Memory B cell (primary cell): ENCODE measurements at places on chromosomes 6 and 20.

GRCh38 chr6:111329882-111330633 lies 153.0 kb downstream of the REV3L start:
- H3K4me1 ChIP-seq, result no peaks in the 10 kb centered on the region
- H3K36me3 ChIP-seq, result peaks cover 19% of the 10 kb centered on the region
- H3K4me3 ChIP-seq, result no peak overlapping the region
- H3K27ac ChIP-seq, result no peak overlapping the region

DNA sequence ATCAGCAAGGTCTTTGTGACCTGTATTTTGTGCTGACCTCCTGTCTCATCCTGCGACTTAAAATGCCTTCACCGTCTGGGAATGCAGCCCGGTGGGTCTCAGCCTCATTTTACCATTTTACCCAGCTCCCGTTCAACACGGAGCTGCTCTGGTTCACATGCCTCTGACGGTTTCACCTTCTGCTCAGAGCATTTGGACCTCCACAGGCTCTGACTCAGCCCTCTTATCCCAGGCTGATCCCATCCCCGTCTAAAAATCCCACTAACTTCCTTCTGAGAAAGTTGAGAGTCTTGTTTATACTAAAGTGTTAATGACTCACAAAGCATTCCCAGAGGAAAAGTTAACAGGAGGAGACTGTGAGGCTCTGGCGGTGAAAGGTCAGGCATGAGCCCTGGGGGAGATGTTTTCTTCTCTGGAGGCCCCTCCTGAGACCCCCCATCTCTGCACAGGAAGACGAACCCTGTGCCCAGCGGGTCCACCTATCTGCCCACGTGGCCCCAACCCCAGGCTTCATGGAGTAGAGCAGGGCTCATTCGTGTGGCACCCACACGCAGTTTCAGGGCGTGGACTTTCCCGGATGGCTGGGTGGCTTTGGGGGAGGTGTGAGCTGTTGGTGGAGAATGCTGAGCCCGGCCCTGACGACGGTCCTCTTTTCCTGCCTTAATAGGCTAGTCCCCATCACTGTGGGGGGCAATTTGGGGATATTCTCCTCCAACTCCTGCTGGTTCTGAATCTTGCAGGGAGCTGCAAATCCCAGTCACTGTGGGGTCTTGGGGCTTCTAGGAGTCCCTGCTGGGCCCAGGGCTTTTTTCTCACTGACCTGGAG lies 3.3 kb upstream of the BIRC7 start:
- no peak overlapping the region for H3K4me3 ChIP-seq
- no peaks in the 10 kb centered on the region for H3K36me3 ChIP-seq

DNA sequence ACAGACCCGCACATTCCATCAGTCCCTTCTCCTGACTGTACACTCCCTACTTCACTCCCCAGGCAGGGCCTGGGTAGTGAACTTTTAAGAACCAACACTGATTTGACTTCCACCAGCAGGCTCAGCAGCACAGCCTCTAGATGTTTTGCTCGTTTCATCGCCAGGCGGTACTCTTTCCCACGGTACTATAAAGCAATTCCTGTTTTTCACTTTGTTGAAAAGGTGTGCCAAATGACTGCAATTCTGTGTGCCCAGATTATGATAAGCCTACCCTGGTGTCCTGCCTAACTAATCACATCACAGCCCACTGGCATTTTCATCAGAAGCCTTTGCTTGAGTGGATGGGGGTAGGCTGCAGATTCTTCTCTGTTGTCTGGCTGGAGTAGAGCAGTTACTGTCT lies 12.9 kb upstream of the WTAP start:
- H3K4me1 ChIP-seq, result peaks cover 5% of the 10 kb centered on the region
- no peak overlapping the region for H3K27ac ChIP-seq
- DNase-seq, result no peak
- H3K27me3 ChIP-seq, result no peaks in the 10 kb centered on the region
- H3K4me3 ChIP-seq, result no peak overlapping the region

GRCh38 chr6:13194852-13195251 lies 133.5 kb downstream of the TBC1D7 start:
- H3K4me1 ChIP-seq, result peaks cover 3% of the 10 kb centered on the region
- H3K27ac ChIP-seq, result no peak overlapping the region
- no peak overlapping the region for H3K4me3 ChIP-seq
- DNase-seq, result peak; percentile 39

DNA sequence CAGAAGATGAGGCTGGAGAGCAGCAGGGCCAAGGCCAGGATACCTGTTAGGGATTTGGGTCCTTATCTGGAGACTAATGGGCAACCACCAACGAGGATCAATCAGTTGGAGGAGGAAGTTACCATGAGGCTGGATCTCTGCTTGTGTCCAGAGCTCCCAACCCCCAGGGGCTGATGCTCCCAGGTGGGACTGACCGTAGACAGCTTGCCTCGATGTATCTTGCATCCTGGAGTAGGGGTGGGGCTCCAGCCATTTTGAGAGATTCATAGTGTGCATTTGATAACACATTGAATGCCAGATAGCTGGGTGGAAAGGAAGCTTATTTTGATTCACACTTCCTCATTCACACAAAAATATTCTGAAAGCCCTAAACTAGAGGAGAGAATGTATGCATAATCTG lies 4.6 kb upstream of the RFPL4B start:
- peaks cover 9% of the 10 kb centered on the region for H3K27me3 ChIP-seq
- H3K4me1 ChIP-seq, result no peaks in the 10 kb centered on the region
- no peaks in the 10 kb centered on the region for H3K36me3 ChIP-seq
- H3K27ac ChIP-seq, result no peak overlapping the region

DNA sequence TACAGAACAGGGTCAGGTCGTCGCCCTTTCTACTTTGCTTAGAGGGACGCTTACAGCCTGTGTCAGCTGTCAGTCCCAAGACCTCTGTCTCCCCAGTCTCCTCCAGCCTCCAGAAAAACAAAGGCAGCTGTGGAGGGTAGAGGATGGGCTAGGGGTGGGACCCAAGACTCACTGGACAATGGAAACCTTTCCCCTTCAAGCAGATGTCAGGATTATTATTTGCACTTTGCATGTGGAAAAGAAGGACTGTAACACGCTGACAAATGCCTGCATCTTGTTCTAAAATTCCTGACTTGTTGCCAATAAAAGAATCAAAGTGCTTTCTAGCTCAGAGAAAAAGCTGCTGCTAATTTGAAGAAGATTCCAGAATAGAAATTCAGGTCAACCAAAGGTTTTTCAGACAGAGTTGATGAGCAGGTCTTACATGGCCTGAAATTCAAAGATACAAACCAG lies 58.7 kb downstream of the SNX5 start:
- no peak overlapping the region for H3K27ac ChIP-seq
- H3K4me1 ChIP-seq, result no peaks in the 10 kb centered on the region
- DNase-seq, result no peak
- H3K27me3 ChIP-seq, result peaks cover 27% of the 10 kb centered on the region
- H3K4me3 ChIP-seq, result no peak overlapping the region
- peaks cover 2% of the 10 kb centered on the region for H3K36me3 ChIP-seq

GRCh38 chr6:136784910-136785746 lies 7.1 kb downstream of the MAP3K5 start:
- DNase-seq, result no peak
- peak overlapping the region; percentile 85 for H3K4me3 ChIP-seq
- peaks cover 11% of the 10 kb centered on the region for H3K36me3 ChIP-seq
- H3K27ac ChIP-seq, result peak overlapping the region; percentile 87
- H3K27me3 ChIP-seq, result no peaks in the 10 kb centered on the region
- peaks cover 45% of the 10 kb centered on the region for H3K4me1 ChIP-seq

DNA sequence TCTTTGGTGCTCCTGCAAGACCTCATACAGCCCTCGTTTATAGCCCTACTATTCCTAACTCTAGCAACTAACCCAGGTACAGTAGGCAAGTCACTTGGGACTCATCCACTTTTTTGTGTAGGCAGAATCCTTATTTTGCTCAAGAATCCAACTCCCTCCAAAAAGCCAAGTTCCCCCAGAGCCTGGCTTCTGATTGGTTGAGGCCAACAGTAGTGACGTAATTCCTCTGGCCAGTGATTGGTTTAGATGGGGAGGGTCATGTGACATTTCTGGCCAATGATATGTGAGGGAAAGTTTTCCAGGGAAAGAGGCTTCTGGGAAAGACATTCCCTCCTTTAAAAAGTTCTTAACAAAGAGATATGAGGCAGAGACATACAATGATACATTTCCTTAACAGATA lies 32.1 kb downstream of the KIAA1755 start:
- H3K27ac ChIP-seq, result no peak overlapping the region
- no peak for DNase-seq
- H3K4me3 ChIP-seq, result no peak overlapping the region
- H3K4me1 ChIP-seq, result no peaks in the 10 kb centered on the region

- H3K4me3 ChIP-seq, result no peak overlapping the region
- peaks cover 19% of the 10 kb centered on the region for H3K27me3 ChIP-seq
- H3K4me1 ChIP-seq, result peaks cover 5% of the 10 kb centered on the region
Measured at GRCh38 chr6:138517635-138518034, 18.3 kb upstream of the NHSL1 start.

DNA sequence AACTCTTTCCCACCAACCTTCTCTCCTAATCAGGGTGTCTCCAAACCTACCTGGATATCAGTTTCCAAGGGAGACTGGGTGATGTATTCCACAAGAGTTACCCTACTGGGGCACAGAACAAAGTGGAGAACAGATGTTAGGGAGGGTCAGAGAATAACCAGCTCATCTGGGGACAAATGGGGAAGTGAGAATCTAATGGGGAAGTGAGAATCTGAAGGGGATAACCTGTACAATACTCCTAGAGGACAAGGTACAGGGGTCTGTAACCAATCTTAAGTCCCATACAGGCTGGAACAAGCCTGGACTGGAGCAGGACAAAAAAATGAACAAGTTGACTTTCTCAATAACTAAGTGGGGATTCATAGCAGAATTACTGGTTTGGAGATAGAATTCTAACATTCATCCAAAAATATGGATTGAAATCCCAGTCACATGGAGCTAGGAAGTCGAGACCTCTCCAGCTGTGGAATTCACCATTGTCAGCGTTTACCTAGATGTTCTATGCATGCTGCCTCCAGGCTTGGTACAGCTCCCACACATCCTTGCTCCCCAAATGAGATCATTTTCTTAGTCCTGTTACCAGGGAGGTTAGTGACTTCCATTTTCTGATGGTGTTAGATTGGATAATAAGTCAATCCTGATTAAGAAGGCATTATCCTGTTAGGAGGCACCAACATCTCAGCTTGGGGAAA lies 214.8 kb upstream of the MOCS1 start:
- H3K36me3 ChIP-seq, result peaks cover 1% of the 10 kb centered on the region
- DNase-seq, result peak; percentile 16
- H3K27ac ChIP-seq, result peak overlapping the region; percentile 2
- no peak overlapping the region for H3K4me3 ChIP-seq

DNA sequence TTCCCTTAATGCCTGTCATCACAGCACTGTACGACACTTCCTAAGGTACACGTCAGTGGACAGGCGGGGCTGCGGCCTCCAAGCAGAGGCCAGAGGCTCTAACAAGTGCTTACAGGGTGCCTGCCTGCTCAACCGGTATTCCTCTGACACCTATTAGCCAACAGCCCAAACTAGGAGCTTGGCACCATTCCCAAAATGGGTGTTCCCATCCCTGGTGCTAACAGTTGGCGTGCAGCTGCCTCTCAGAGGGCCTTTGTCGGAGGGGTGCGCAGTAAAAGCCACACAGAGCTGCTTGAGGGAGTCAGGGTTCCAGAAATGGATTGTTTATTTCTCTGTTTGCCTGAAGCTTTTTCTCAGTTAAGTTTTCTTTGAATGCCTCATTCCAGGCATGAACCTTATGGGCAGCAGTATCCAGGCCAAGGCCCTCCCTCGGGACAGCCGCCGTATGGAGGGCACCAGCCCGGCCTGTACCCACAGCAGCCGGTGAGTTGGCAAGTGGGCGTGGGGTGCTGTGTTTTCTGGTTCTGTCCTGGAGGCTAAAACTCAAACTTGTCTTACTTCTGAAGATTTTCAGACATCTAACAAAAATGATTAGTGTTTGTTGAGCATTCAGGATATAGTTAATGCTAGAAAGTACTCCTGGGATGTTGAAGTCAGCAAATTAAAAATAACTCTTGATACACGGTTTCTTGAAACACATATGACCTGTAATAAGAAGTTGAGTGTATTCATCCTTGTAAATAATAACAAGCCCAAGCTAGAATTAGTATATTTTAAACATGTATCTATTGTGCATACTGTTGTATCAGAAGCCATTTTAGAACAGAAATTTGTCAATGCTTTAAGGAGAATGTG lies 124.7 kb downstream of the TMEM242 start:
- H3K4me1 ChIP-seq, result peaks cover 2% of the 10 kb centered on the region
- H3K27me3 ChIP-seq, result no peaks in the 10 kb centered on the region
- DNase-seq, result no peak
- H3K4me3 ChIP-seq, result no peak overlapping the region
- H3K27ac ChIP-seq, result no peak overlapping the region
- H3K36me3 ChIP-seq, result peaks cover 25% of the 10 kb centered on the region

DNA sequence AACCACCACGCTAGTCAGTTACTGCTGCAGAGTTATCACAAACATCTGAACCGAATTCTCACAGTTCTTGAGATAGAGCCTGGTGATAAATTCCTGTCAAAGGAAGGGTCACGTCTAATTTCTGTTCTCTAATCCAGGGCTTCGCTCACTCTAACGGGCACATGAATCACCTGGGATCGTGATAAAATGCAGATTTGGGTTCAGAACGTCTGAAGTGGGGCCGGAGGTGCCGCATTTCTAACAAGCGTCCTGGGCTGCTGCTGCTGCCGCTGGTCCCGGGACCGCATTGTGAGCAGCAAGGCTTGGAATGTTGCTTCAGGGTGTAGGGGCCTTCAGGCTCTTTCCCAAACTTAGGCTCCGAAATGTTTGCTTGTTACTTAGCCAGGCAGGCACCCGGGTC lies 264.1 kb downstream of the CDC5L start:
- peaks cover 4% of the 10 kb centered on the region for H3K4me1 ChIP-seq
- H3K27me3 ChIP-seq, result peaks cover 20% of the 10 kb centered on the region
- H3K36me3 ChIP-seq, result peaks cover 5% of the 10 kb centered on the region
- DNase-seq, result no peak
- H3K27ac ChIP-seq, result no peak overlapping the region

DNA sequence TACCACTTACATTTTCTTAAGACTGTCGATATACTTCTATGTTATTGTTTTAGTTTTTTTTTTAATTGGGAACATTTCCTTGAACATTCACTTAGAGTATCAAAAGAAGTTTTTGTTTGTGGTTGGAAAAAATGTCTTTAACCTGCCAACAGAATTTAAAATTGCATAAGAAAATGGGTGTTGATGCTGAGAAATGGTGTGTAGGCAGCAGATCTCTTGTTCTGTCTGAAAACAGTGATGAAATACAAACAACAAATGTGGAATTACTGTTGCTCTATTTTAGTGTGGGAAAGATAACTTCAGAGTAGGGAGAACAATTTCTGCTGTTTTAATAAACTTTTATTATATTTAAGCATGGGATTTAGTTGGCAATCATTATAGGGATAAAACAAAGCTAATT lies 293.5 kb downstream of the CDKAL1 start:
- H3K27me3 ChIP-seq, result no peaks in the 10 kb centered on the region
- no peak for DNase-seq
- no peaks in the 10 kb centered on the region for H3K4me1 ChIP-seq

DNA sequence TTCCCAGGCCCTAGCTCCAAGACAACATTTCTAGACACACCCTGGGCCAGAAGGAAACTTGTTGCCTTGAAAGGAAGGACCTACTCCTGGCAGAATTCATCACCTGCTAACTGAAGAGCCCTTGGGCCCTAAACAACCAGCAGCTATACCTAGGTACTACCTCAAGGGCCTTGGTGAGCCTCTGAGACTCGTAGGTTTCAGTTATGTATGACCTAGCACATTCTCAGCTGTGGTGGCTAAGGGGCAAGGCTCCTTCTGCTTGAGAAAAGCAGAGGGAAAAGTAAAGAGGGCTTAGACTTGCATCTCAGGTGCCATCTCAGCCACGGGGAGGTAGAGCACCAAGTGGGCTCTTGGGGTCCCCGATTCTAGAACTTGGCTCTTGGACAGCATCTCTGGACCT lies 132.3 kb upstream of the NHSL1 start:
- no peaks in the 10 kb centered on the region for H3K4me1 ChIP-seq
- no peak for DNase-seq
- H3K27ac ChIP-seq, result no peak overlapping the region
- peaks cover 6% of the 10 kb centered on the region for H3K27me3 ChIP-seq
